ENCODE measurements at places on chromosomes 4 and X.

GRCh38 chr4:103497692-103498091 is 222.1 kb downstream of the TACR3 start:
- no peak for DNase-seq

DNA sequence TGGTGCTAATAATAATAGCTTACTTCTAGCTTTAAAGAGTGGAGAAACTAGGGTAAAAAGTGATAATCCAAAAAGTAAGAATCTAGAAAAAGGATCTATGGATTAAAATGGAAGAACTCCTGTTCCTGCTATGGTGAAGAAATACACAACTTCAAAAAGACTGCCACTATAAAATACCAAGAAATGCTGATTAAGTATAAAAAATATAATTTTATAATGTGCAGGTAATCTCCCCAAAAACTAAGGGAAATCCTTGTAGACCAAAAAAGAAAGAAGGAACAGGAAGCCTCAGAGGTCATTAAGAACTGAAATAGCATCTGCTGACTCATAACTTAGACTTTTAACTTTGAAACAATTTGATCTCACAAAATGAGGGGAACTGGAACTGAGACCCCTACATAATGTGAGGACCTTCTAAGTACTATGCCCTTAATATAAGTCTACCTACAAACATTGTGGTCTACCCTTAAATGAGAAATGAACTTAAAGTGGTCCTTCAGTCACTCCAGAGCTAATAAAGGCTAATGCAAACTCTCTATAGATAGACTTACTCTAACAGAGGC is 50.6 kb upstream of the SRPX start:
- DNase-seq: no peak

- DNase-seq: peak; percentile 64
These were observed 18.8 kb upstream of the CHRNA9 start for GRCh38 chr4:40316333-40316781.

GRCh38 chr4:113586072-113586471 is 175.5 kb downstream of the CAMK2D start:
- DNase-seq: no peak

- DNase-seq: no peak
These were observed 79.5 kb upstream of the SCOC start for GRCh38 chr4:140293979-140294378.

DNA sequence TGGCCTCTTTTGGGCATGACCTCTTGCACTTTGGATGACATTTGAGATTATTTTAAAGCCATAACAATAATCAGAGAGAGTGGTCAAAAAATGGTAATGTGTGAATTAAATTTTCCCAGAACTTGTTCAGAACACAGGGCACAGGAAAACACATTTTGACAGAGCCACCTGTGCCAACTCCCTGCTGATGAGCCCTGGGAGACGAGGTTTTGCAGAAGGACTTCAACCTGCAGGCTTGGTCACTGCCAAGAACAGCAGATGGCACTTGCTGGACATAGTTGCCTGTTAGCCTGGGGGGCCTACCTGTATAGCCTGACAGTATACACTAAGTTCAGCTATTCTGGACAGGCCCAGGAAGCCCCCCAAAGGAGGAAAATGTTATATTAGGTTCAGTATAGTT is 277.8 kb upstream of the EMCN start:
- DNase-seq: no peak

DNA sequence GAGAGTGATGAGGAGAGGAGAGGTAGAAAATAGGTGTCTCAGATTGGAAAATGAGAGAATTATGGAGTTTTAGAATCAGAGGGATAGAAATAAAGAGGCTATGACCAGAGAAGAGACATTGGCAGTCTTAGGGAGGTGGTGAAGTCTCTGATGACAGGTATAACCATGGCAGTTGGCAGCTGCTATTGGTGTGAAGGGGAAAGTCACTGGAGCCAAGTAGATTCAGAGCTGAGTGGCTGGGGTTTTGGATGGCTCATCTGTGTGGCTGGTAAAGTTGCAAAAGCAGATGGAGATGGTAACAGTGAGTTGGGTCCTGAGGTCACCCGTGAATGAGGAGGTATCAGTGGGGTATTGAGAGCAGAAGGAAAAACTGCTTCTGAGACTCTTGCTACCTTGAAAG is 46.5 kb downstream of the ANAPC4 start:
- DNase-seq: no peak

GRCh38 chr4:38149997-38150671 is 189.9 kb downstream of the PTTG2 start:
- DNase-seq: no peak

- no peak for DNase-seq
These were observed 5.3 kb downstream of the SLAIN2 start for GRCh38 chr4:48346594-48346993.

GRCh38 chr4:4820261-4820660 is 39.2 kb upstream of the MSX1 start:
- peak; percentile 45 for DNase-seq

DNA sequence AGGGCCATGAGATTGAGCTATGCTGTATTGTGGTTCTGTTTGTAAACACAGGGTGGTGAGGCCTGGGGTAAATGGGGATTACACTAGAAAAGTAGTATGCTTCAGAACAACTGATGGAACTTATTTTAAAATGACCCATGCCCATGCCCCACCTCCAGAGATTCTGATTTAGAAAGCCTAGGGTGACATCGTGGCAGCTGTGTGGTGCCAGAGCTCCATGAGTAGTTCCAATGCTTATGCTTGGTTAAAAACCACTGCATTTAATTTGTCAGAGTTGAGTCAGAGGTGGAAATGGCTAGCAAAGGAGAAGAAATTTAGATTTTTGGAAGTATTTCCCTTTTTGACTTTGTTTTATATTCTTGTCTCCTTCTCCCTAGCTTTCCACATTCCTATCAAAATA is 63.4 kb upstream of the PDE5A start:
- no peak for DNase-seq

DNA sequence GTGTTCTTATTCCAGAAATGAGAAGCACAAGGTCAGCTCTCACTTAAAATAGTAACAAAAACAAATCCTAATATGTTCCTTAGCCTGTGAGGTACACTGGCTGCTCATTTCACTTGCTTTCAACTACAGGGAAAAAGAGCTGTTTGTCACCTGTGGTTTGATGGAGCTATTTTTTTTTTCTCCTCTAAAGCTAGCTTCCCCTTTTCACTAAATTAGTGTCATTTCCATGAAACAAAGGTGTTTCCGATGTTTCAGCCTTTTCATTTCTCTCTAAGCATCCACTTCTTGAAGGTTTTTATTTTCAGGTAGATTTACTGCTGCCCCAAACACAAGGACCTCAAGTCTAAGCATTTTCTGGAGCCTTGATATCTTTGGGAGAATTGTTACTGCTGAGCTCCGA is 148.6 kb downstream of the RBMX2 start:
- DNase-seq: no peak

GRCh38 chr4:6527259-6527658 is 47.7 kb upstream of the MAN2B2 start:
- DNase-seq: no peak

GRCh38 chr4:105344141-105344540 is 129.7 kb downstream of the PPA2 start:
- DNase-seq: no peak

DNA sequence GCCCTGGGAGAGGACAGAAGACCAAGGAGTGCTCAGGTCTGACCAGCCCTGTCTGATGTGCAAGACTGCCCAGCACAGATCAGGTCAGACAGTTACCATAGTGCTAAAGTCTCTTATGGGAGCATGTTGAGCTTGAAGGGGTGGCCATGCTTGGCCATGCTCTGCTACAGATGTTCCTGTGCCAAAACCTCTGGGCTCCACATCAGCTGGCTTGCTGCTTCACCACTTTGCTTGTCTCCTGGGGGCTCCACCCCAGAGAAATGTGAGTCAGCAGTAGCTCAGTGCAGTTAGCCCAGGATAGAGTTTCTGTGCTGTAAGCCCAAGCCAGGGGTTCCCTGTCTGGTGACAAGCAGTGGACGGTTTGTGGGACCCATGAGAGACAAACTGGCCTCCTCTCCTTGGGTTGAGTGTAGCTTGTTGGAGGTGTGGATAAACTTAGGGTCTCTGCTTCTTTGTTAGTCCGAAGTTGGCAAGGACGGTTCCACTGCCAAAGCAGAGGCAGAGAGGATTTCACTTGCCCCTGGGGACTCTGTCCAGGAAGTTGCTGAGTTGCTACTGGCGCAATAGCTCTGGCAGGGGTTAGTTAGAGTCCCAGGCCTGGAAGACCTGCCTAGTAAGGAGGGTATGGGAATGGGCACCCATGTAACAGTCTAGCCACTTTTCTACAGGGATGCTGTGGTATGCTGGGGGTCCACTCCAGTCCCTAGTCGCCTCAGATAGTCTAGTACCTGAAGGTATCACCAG is 8.7 kb upstream of the TMSB15C start:
- no peak for DNase-seq

GRCh38 chr4:52956691-52957090 is 94.6 kb downstream of the RASL11B start:
- DNase-seq: no peak

DNA sequence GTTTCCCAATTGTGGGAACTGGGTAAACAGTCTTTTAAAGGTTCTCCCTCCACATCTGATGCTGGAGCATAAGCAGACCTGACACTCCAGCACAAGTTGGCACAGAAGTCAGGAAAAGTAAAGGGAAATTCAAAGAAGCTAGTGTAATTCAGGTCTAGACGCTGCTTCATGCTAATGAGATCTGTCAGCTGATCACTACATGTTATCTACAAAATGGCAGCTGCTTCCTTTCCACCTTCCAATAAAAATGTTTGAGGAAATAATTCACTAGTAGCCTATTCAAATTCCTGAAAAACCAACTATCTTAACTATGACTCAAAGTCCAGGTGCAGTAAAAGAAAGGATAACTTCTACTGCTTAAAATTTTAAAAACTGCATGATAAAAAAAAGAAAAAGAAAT is 29.3 kb downstream of the DCAF8L2 start:
- DNase-seq: no peak

DNA sequence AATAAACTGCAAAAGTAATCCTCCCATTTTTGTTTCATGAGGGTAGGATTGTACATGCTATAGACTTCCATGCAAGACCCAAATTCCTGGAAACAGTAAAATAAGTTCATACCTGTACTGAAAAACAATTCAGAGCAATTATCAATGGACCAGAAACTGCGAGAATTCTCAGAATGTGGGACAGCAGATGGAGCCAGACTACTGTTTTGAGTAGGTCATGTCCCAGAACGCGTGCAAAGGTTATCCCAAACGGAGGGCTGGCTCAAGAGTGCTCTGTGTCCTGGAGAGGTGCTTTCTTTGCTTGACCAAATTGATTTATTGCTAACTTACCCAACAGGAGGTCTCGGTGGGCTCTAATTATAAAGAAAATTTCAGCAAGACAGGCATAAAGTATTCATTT is 1.7 kb upstream of the MAGEH1 start:
- no peak for DNase-seq

GRCh38 chrX:9147726-9148125 is 113.8 kb upstream of the FAM9B start:
- no peak for DNase-seq
